Stimulated activated CD8-positive, alpha-beta memory T cell treated with anti-CD3 and anti-CD28 coated beads, Interleukin-7, amount 100 ng/mL, for 1 hour (primary cell): ENCODE measurements at places on chromosomes 2 and 18.

GRCh38 chr2:188330316-188331053, 38.8 kb downstream of the GULP1 start:
- no peak for DNase-seq

GRCh38 chr18:35731701-35732100, 150.2 kb downstream of the GALNT1 start:
- DNase-seq, result no peak

GRCh38 chr2:200635251-200635650, 49.4 kb downstream of the AOX1 start:
- DNase-seq, result no peak

GRCh38 chr2:162261032-162261945, 18.0 kb upstream of the FAP start:
- DNase-seq, result no peak

DNA sequence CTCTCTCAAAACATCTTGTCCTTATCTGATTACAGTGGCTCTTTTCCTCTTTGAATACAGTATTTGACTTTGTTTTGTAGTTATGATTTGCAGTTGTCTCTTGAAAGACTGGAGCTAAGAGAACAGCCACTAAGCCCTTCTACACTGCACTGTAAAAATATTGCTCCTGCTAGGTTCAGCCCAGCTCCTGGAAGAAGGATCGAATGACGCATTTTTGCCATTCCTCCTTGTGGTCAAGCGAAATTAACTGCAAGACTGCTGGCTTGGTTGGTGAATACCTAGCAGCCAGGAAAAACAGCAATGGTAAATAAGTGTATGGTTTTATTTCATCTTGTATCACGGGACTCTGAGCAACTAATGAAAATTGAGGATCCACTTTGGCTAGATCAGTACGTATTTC, 407.8 kb upstream of the CDH2 start:
- DNase-seq, result no peak

- DNase-seq, result no peak
Observed at GRCh38 chr18:36974686-36975085, 145.8 kb downstream of the KIAA1328 start.

DNA sequence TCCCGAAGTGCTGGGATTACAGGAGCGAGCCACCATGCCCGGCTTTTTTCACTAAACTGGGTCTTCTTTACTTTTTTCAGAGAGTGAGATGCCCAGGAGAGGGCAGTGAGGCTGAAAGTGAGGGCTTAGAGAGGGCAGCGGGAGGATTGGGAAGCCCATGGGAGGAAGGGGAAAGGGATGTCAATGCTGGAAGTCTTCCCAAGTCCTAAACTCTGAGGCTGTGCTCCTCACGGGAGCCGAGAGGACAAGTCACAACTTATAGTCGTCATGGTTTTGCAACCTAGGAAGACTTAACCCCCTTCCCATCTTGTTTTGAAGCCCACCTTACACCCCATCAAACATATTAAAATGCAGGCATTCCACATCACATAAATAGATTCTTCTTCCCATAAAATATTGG, 15.1 kb upstream of the MEP1B start:
- DNase-seq, result no peak

DNA sequence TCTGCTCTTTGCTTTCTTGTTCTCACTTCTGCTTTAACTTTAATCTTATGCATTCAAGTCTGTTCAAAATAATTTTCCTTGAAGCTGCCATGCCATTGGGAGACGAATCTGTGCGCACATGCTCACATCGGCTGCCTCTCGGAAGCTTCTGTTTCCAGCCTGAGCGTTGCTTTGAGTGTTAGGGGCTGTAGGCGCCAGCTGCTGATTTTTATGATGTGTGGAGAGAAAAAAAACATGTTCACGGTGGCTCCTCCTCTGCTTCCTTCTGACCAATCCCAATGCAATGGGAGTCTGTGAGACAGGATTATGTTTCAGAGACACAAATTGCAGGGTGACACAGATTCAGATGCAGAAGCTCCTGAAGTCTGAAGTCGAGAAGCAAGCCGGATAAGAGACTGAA, at the start of gene MC4R:
TSS of gene MC4R (minus strand) at position 180 of the 400 bp plus-strand sequence. CDS start 426 bp downstream, outside the sequence.
- DNase-seq, result no peak

DNA sequence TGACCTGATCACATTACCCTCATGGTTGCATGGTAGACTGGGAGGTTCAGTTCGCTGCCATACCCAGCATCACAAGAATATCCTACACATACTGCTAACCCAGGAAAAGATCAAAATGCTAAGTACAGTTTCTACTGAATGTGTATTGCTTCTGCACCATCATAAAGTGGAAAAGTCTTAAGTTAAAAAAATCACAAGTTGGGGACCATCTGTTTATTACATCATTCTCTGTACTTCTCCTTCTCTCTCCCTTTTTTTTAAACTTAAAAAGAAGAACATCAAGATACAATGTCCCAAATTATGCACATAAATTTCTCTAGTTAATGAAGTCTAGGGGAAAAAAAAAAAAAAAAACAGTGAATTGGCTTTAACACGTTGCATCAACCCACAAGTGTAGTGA, 43.3 kb downstream of the NBAS start:
- DNase-seq, result no peak

- DNase-seq, result no peak
Observed at GRCh38 chr18:48024009-48024512, 93.6 kb upstream of the SMAD2 start.

DNA sequence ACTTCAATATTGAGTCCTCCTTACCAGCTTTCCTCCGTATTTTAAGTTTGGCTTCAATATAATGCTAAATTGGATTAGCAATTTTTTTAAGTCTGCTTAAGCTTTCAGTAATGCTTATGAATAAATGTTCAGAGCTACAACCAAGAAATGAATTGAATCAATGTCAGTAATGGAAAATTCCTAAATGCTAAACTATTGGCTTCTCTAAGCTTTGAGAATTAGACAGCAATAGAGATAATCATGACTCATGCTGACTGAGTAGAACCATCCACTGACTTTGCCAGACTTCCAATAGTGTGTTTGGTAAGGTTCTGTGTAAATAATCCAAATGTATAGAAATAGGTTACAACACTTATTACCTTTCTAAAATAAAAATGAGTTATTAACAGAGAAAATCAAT, 8.9 kb upstream of the PDE1A start:
- no peak for DNase-seq

GRCh38 chr2:204827701-204828590, 282.7 kb downstream of the PARD3B start:
- no peak for DNase-seq

DNA sequence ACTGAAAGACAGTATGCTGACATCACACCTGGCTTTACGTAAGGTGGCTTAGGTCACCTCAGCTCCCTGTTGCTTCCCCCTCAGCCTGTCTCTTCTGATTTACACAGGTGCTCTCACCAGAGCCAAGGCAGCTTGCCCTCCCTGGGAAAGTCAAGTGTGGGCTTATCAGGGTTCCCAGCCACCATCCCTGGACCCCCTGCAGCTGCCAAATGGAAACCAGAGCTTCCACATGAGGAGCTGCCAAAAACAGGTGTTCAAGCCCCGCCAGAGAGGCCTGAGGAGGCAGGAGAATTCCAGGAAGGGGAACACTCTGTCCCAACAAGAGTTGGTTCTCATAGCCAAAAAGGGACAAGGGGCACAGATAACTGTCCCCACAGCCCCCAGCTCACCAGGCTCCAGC, 266.7 kb downstream of the ATAD2B start:
- no peak for DNase-seq

GRCh38 chr2:36695746-36696415, 626 bp upstream of the VIT start:
- DNase-seq, result no peak

- no peak for DNase-seq
Observed at GRCh38 chr18:21450913-21451312, 149.6 kb downstream of the ESCO1 start.

DNA sequence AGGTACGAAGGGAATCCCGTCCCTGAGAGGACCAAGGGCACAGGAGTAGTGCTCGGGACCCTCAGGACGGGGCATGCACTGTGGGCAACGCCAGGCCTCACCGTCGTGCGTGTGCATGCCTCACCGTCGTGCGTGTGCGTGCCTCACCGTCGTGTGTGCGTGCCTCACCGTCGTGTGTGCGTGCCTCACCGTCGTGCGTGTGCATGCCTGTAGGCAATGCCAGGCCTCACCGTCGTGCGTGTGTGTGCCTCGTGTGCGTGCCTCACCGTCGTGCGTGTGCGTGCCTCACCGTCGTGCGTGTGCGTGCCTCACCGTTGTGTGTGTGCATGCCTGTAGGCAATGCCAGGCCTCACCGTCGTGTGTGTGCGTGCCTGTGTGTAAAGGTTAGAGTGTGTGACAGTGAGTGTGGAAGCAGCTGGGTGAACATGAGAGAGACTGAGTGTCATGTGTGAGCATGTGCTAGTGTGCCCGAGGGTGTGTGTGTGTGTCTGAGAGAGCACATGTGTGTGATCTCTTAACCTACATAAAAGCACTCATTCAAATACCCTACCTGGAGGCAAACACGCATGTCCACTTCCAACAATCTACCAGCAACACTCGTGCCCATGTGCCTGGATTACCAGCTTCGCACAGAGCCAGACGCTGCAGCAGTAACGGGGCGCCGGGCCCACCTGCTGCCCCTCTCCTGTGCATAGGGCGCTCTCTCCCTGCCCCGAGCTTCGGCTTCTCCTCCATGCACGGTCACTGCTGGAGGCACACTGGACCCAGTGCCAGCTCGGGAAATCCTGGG, 36.3 kb downstream of the ZNF516 start:
- DNase-seq, result no peak

DNA sequence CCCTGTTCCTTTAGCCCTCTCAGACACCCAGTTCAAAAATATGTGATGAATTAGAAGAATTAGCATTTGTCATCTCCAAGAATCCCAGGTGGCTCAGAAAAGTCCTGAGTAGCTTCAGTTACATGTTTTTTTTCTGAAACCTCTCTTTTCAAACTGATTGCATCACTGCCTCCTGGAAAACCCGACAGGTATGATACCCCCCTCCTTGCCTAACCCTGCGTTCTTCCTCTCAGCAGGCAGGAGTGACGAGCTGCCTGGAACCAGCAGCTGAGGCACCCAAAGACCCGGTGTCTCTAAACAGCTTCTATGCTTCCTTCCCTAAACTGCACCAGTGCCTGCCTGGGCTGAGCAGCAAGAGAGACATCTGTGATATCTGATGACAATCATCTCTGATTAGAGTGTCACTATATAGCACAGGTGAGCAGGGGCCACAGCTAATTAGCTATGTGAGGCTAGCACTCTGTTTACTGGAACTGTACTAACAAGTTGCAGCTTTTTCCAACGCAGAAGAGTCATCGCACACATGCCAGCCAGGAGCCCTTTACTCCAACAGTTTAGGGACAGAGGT, 376.4 kb upstream of the ATP5MC3 start:
- DNase-seq, result no peak

DNA sequence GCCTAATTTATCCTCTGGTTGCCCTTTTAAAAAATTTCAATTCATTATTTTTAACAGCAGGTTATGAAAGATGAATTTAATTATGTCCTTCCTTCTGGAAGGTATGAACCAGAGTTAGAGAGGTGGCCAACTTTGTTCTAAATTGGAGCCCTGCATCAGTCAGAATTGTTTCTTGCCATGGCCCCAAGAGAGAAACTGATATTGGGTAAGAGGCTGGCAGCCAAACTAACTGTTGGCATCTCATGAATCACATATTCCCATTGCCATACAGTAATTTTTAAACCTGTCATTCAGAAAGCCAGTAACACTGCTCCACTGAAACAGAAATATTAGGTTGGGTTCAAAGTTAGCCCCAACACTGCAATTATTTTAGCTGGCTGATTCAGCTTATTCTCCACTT, 67.4 kb downstream of the SMAD2 start:
- no peak for DNase-seq

DNA sequence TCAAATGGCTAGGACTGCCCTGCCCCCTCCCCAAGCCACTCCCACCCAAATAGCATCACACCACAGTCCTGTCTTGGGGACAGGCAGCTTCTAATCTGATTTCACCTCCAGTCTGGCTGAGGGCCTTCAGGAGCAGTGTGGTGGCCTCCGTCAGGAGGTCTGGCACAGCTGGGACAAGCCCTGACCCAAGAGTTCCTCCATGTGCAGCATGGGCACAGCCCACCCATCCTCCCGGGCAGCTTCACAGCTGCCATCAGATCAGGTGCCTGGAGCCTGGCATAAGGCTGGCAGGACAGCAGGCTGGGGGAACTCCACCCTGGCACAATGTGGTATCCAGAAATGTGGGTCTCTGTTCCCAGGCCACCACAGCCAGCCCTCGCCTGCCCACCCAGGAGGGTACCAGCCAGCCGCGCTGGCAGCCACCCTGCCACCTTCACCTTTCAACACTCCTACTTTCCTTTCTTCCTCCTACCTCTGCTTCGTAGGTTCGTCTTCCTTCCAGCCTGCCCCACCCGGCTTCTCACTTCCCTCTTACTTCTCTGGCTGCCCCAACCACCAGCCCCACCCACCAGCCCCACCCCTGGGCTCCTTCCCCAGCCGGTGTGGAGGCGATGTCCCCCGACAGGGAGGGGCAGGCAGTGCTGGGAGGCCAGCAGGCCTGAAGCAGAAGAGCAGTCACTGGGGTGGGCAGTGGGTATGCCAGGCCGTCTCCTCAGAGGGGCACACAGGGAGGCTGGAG, at the start of gene CAPG:
TSS of gene CAPG (minus strand) at position 522 of the 739 bp plus-strand sequence. CDS start 8,221 bp downstream, outside the sequence.
- DNase-seq, result peak; percentile 19

DNA sequence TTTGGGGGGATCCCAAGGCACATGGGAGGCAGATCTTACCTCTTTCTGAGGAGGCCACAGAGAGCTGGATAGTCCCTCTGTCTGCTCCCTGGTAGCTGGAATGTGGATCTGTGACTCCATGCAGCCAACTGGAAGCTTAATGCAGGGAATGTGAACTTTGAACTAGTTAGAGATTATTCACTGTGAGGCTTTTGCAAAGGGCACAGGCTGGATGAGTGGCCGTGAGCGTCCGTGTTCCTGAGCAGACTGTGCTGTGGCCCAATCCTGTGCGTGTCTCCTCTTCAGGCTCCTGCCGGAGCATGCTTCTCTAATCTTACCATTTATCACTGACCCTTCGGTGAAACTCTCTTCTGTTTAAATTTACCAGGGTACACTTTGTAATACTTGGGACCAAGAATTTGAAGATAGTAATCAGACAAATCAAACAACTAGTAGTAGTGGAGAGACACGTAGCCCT, 187.6 kb downstream of the PTPRM start:
- DNase-seq, result no peak

GRCh38 chr2:33298233-33298632, 178.2 kb upstream of the RASGRP3 start:
- DNase-seq, result no peak

DNA sequence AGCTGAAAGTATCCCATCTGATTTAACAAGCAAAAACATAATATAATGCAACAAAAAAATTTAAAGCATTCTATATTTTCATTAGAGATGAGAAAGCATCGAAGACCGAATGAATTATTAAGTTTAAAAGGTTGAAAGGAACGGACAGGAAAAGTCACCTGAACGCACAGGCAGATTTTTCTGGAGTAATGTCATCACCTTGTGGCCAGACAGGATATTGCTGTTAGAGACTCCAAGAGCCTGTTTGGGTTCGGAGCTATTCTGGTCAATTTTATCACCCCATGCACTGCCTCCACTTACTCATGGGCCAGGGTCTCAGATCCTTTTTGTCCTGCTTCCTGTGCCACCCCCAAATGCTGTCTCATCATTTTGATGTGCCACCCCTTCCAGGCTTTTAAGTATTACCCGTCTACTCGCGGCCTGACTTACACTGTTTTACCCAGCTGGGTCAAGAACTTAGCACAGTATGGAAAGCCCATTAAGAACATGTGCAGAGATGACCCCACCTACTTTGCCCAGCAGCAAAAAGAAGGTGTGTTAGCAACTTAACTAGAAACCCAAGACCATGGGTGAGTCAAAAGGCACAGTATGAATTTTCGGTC, 27.3 kb downstream of the GKN2 start:
- no peak for DNase-seq
